ENCODE measurements at places on chromosomes 11 and 22. TPM values are rescaled to one million over a fixed set of nuclear protein-coding genes. Genes with fewer than 3 reads are reported as not detected.

GRCh38 chr22:27022896-27023361 is 365.5 kb downstream of the MIAT start:
- DNase-seq: no peak
- H3K27me3 ChIP-seq: no peaks in the 10 kb centered on the region
- H3K4me3 ChIP-seq: no peak overlapping the region

- no peaks in the 10 kb centered on the region for H3K4me1 ChIP-seq
- DNase-seq: no peak
- H3K4me3 ChIP-seq: no peak overlapping the region
- H3K36me3 ChIP-seq: peaks cover 31% of the 10 kb centered on the region
These were observed 25.8 kb downstream of the ZC3H7B start for GRCh38 chr22:41327124-41327523.

DNA sequence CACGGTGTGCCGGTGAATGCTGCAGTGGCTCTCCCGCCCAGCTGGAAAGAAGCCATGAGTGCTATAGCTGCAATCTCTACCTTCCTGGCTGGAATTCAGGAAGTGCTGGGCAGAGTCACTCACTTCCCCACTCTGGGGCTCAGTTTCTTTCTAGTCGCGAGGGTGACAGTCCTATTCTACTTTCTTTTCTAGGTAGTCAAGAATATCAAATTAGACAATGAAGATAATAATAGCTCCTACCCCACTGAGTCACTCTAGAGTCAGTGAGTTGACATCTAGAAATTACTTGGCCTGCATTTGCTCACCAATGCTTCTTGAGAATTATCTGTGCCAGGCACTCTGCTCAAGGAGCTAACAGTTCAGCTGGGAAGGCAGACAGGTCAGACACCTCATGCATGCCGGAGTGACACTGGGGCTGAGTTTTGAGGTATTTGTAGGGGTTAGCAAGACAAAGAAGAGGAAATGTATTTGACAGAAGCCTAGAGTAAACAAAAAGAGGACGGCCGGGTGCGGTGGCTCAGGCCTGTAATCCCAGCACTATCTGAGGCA is 3.2 kb downstream of the CENPM start:
- peaks cover 18% of the 10 kb centered on the region for H3K4me1 ChIP-seq
- DNase-seq: no peak
- H3K4me3 ChIP-seq: no peak overlapping the region

- H3K4me3 ChIP-seq: no peak overlapping the region
- H3K27ac ChIP-seq: no peak overlapping the region
- H3K4me1 ChIP-seq: no peaks in the 10 kb centered on the region
- DNase-seq: peak; percentile 59
These were observed 525.1 kb downstream of the BRD1 start for GRCh38 chr22:49302530-49302929.

- no peak overlapping the region for H3K4me3 ChIP-seq
- H3K4me1 ChIP-seq: no peaks in the 10 kb centered on the region
- DNase-seq: no peak
- H3K36me3 ChIP-seq: no peaks in the 10 kb centered on the region
These were observed 6.6 kb upstream of the POU2F3 start for GRCh38 chr11:120233207-120233803.

DNA sequence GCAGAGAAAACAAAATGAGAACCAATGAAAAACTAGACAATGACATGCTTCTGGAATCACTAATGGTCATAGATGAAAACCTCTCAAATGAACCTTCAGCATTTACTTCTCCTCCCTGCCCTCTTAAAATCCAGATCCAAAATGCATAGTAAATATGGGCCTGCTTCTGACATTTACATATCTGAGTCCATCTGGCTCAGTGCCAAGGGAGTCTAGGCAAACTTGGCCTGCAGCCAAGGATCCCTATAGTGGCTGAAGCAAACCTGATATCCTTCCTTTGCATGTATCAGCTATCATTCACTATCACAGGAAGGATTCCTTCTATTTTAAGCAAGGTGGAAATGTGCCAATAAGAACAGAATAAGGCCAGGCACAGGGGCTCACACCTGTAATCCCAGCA is 104.8 kb downstream of the C11orf58 start:
- no peaks in the 10 kb centered on the region for H3K36me3 ChIP-seq
- H3K27me3 ChIP-seq: no peaks in the 10 kb centered on the region
- no peak overlapping the region for H3K4me3 ChIP-seq
- no peak for DNase-seq
- H3K4me1 ChIP-seq: no peaks in the 10 kb centered on the region

GRCh38 chr11:47278058-47278457 is 8.1 kb downstream of the MADD start:
- H3K4me1 ChIP-seq: no peaks in the 10 kb centered on the region
- no peak for DNase-seq
- H3K27ac ChIP-seq: no peak overlapping the region
- H3K4me3 ChIP-seq: no peak overlapping the region

Gene ACAT1
- total RNA-seq: 38.7 TPM

Measured in chondrocyte (in vitro differentiated cells).